Stimulated activated CD4-positive, alpha-beta T cell treated with anti-CD3 and anti-CD28 coated beads, Interleukin-15, amount 100 ng/mL, for 1 hour (primary cell): ENCODE measurements at places on chromosomes 6 and 20.

- DNase-seq, result no peak
Measured at GRCh38 chr20:57040466-57040865, 226.0 kb downstream of the BMP7 start.

DNA sequence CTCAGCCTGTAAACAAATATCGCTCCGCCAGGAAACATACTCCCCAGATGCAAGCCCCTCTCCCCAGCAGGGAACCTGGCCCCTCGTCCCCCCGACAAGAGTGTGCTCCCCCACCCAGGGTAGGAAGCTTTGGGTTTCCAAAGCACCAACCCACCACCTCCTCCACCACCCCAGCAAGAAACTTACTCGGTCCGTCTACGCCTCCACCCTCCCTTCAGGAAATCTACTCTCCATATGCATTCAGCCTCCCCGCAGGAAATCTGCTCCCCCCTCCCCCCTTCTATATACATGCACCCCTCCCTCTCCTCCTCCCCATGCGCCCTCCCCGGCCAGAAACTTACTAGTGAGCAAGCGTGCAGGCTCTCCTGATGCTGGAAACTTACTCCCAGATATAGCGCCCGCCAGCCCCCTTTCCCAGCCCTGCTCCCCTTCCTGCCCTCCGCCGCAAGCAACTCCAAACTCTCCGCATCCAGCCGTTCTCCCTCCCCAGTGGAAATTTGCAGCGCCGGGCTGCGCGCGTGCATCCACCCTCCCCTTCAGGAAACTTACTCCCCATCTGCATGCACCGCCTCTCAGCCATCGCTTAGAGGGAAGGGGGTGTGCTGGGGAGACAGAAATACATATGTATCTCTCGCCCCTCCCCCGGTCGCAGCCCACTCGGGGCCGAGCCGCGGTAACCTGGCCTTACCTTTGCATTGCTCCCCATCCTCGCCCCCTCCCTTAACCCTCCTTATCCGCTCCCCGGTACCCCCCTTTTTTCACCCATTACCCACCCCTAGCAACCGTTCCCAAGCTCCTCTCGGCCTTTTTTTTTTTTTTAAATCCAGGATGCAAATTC is at the start of gene TRERF1:
TSS of gene TRERF1 (minus strand) at position 594 of the 838 bp plus-strand sequence. CDS start 182,336 bp downstream, outside the sequence.
- no peak for DNase-seq

- no peak for DNase-seq
Measured at GRCh38 chr6:161644521-161644920, 370.7 kb upstream of the AGPAT4 start.

GRCh38 chr6:1131285-1132079 is 180.4 kb upstream of the FOXQ1 start:
- DNase-seq, result no peak

GRCh38 chr6:43035495-43036194 is 14.2 kb downstream of the RRP36 start:
- DNase-seq, result no peak

- no peak for DNase-seq
Measured at GRCh38 chr6:24951811-24952299, 16.1 kb upstream of the RIPOR2 start.

- DNase-seq, result no peak
Measured at GRCh38 chr6:137122612-137123011, 50.8 kb downstream of the IL22RA2 start.

GRCh38 chr6:108200186-108200585 is 34.4 kb downstream of the NR2E1 start:
- DNase-seq, result no peak

DNA sequence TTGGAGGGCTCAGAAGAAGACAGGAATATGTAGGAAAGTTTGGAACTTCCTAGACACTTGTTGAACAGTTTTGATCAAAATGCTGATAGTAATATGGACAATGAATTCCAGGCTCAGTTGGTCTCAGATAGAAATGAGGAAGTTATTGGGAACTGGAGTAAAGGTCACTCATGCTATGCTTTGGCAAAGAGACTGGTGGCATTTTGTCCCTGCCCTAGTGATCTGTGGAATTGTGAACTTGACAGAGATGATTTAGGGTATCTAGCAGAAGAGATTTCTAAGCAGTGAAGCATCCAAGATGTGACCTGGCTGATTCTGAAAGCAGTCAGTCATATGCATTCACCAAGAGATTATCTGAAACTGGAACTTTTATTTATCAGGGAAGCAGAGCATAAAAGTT is 45.1 kb downstream of the FRK start:
- DNase-seq, result no peak

GRCh38 chr20:50285376-50286173 is 94.9 kb downstream of the CEBPB start:
- DNase-seq, result no peak

- no peak for DNase-seq
Measured at GRCh38 chr6:75422024-75422639, 71.5 kb downstream of the FILIP1 start.

- no peak for DNase-seq
Measured at GRCh38 chr6:154617175-154617574, 106.7 kb upstream of the CNKSR3 start.

DNA sequence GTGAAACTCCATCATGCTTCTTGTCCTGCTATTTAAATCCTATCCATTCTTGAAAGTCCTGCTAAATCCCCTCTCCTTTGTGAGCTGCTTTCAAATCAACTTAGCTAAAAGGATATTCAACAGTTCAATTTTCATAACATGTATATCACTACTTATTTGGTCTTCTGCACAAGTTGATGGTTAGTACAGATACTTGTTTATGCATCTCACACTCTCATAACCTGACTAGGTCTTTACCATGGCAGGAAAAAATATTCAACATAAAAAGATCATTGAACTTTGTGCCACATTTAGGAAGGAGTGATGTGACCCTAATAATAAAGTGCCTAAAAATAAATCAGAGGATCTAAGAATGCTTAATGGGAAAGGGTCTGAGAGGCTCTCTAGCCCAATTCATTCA is 148.2 kb downstream of the RALGAPA2 start:
- no peak for DNase-seq

- DNase-seq, result no peak
Measured at GRCh38 chr6:135831016-135831415, 20.5 kb upstream of the PDE7B start.

- DNase-seq, result no peak
Measured at GRCh38 chr6:120355822-120356221, 978.5 kb downstream of the TBC1D32 start.

GRCh38 chr20:40860487-40860902 is 168.1 kb upstream of the TOP1 start:
- DNase-seq, result no peak

- DNase-seq, result no peak
Measured at GRCh38 chr6:2877057-2877882, 25.8 kb downstream of the SERPINB9 start.

DNA sequence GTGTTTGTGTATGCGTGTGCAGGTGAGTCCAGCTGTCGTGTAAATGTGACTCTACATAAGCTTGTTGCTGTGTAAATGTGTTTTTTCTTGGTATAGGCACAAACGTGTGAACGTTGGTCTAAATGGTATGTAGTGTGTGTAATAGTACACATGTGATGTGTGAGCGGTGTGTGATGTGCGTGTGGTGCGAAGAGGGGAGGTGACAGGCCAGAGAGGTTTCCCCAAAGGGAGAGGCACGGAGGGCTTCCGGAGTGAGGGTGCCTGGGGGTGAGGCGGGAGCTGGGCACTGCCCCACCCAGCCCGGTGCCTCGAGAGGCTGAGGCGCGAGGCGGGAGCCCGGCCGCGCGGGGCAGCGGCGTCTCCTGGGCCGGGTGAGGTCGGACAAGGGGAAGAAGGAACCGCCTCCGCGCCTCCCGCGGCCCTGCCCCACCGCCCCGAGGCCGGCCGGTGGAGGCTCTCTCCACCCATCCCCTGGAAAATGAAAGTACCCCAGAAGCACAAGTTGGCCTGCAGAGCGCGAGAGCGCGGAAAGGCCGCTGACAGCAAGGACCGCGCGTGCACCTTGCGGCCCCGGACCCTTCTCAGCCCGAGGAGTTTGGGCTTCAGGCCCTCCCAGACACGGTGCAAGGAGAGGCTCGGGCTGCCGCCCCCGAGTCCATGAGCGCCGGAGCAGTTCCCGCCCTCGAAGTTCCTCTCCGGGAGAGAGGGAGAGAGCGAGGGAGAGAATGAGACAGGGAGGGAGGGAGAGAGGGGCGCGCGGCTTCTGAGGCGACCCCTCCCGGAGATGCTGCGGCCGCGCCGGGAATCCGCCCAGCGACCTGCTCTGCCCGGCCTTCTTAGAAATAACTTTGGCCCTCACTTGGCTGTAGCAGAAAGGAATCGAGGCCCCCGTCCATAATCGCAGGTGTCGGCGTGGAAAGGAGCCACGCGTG is 43.2 kb upstream of the OSTM1 start:
- no peak for DNase-seq

DNA sequence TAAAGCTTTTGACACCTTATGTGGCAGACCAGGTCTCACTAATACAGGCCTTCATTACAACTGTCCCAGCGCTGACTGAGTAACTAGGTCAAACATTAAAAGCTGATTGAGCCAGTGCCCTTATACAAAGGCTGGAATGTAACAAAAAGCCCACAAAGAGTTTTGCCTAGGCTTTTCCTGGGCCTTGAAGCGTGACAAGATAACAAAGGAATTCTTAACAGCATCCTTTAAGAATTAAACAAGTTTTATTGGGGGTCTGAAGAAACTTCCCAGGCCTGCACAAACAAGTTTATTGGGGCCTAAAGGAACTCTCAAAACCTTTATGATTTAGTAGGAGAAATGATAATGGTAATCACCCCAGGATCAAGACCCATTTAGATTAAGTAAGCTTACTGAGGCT is 267.6 kb upstream of the FAM83B start:
- no peak for DNase-seq

DNA sequence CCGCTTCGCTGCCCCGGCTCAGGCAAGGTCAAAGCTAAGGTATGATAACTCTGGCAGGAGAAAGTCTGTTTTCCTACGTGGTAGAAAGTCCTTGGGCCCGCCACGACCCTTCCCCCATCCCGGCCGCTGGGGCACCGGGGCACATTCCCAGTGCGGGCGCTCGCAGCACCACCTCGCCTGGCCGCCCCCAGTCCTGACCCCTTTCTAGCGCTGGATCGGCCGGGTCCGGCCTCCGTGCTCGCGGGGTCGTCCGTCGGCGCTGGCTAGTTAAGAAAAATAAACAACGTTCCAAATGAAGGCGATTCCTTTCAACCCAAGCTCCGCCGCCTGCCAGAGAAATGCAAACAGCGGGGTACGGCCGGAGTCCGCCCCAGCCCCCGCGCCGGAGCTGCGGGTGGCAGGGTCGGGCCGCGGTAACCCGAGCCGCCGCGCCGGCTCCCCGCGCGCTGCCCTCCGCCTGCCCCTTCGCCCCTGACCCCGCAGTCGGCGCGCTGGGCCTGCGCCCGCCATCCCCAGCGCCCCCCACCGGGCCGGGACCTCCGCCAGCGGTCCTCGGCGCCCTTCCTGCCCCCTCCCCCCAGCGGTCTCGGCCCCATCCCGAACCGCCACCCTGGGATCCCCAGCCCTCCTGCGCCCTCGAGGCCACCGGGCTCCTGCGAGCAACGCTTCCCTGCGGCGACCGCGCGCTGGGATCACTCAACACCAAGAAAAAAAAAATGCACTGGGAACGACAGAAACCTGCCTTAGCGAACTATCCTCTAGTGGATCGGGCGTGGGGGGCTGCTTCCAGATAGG is 37.6 kb downstream of the NCR2 start:
- DNase-seq, result no peak

DNA sequence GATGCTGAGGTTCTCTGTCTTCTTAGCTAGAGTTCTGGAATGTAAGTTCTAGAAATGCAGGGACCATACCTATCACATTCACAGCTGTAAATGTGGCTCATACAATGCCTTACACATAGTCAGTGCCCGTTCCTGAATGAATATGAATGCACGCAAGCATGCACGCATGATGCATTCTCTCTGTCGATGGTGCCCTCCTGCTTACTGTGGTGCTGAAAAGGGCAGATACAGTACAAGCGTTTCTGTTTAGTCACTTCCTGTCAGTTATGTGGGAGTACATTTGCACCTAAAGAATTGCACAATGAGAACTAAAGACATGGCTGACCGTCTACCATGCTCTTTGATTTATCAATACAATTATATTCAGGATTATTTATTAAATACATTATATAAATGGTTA is 152.2 kb upstream of the SOX4 start:
- no peak for DNase-seq

- no peak for DNase-seq
Measured at GRCh38 chr6:125872259-125872921, 81.6 kb downstream of the NCOA7 start.

DNA sequence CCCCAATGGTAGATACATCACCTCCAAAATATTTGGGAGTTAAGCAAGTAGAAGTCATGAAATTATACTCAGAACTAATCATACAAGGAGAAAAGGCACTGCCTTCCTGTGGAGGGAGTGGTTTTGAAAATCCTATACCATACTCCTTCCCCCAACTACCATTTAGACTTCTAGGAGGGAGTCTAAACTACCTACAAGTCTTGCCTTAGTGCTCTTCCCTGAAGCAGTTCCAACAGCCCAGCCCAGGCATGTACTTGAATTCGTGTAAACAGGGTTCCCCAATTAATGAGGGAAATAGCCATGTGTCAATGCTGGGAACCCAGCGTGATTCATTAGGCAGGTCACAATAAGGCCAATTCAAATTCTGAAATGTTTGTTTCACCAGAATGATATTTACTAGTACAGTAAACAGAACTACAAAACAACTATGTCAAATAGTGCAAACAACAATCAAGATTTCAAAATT is 39.1 kb upstream of the SGK1 start:
- no peak for DNase-seq

DNA sequence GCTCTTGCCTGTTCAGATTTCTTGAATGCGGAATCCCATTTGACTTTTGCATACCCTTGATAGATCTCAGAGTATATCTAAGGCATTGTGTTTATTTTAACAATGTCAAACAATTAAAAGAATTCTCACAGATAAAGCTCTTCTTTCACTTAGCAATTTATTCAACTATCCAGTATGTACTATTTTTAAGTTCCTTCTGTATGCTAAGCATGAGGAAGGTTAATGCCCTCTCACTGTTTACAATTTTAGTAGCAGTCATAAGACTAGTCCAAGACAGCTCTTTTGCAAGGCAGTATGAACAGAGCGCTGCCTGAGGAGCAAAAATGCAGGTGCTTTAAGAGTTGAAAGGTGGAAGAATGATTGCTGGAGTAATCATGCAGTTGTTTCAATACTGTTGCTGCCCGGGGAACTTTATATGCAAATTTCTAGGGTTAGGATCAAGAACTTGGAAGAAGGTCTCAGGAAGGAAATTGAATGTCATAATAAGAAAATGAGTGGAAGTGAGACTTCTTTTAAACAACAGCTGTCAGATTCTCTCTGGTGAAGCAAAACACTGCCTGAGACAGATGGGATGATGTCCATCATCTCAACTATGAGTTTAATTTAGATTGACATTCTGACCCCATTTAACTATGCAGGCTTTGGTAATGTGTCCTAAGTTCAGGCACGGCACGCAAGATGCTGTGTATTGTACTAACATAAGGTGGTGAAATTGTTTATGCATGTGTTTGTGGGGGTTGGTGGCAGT is 1303.5 kb upstream of the CITED2 start:
- no peak for DNase-seq

- DNase-seq, result no peak
Measured at GRCh38 chr6:45466686-45467085, 89.0 kb upstream of the SUPT3H start.
